ENCODE measurements at places on chromosomes 2 and 18.

DNA sequence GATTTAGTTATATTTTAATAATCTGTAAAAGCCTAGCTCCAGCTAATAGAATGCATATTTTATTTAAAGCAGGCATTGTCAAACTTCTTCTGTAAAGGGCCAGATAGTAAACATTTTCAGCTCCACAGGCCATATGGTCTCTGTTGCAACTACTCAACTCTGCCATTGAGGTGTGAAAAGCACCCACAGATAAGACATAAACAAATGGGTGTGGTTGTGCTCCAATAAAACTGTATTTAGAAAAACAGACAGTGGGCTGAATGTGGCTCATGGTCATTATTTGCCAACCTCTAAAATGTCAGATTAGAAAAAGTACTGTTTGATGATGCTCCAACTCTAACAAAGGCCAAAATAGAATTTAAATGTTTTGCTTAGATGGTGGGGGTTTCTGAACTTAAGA is 519.9 kb downstream of the RNF144A start:
- DNase-seq = no peak

DNA sequence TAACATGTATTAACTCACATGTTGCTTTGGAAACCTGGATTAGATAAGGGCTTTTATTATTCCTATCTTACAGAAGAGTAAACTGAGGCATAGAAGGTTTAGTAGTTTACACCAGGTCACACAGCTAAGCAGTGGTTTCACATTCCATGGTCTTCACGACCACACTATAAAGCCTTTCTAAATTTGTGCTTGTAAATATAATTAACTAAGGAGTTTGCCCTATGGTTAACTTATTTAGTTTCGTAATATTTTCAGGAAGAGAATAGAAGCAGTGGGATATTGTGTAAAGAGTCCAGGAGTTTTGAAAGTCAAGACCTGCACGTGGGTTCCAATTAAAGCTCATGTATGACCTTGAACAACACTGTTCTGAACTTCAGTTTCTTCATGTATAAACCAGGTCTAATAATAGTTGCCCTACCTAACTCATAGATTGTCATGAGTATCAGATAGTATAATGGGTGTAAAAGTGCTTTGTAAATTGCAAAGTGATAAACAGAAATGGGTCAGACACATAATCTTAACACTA is 19.5 kb upstream of the SOS1 start:
- DNase-seq = no peak

GRCh38 chr2:147382322-147382948 is 462.4 kb upstream of the ACVR2A start:
- no peak for DNase-seq

GRCh38 chr2:45812011-45812500 is 160.6 kb downstream of the PRKCE start:
- no peak for DNase-seq

DNA sequence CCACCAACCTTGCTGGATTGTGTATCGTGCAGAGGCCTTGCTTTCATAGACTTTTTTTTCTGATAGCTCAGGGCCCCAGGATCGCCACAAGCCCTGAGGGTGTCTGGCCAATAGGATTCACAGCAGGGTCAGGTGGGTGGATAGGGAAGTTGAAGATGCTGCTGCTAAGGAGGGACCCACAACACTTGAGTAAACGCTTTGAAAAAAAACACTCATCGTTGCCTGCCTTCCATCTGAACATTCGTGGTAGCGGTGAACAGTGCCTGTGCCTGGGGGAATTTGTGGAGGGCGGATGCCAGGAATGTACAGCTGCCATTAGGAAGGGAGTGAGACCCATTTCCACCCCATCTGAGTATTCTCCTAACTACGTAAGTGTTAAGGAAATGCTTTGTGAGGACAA is 104.6 kb upstream of the TPO start:
- no peak for DNase-seq

DNA sequence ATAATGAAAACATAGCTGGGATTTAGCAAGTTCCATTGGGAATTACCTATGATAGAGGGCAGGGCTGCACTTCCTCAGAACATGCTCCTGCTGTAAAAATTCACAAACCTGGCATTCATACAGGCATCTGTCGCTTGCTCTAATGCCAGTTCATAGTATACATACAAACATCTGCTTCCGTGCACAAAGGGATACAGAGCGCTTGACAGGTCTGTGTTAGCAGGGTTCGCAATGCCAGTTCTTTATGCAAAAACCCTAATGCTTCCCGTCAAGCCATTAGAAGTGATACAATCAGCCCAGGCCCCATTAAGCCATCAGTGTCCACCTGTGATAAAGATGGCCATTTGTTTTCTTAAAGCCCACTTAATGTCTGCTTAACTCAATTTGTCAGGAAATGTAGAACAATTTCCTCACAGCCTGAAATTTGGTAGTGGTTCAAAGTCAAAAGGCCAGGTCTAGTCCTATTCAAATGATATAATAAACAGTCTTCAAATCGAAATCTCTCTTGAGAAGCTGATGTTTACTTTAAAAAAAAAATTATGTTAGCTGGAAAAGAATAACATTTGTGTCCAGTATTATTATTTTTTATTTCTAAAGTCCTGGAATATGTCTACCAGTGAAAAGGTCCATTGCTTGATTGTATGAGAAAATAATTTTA is 556.3 kb downstream of the ARHGAP15 start:
- no peak for DNase-seq
